AG20443 (cell line): ENCODE measurements at places on chromosomes 13 and 19.
A peak's percentile ranks its signal among the peaks of the same experiment; 100 is the strongest.

DNA sequence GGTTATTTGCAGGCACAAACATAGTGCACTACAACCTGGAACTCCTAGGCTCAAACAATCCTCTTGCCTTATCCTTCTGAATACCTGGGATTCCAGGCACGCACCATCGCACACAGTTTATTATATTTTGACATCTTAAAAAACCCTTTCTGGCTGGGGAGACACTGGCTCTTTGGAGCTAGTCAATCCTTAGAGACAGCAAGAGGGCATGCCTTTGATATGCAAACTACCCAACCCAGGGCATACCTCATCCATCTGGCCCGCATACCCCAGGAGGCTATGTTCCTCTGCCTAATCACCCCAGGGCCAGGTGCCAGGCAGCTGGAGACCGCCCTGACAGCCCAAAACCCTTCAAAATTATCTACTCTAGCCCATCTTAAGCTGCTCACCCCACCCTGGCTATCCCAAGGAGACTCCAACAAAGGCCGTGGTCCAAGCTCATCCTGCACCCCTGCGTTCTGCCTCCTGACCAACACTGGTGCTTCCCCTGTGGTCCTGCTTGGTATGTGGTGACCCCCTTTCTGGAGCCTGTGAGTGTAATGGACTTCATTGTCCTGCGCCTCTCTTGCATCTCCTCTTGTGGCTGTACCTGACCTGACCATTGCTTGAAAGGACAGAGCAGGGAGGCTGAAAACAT lies 86.4 kb downstream of the RGCC start:
- DNase-seq: no peak

DNA sequence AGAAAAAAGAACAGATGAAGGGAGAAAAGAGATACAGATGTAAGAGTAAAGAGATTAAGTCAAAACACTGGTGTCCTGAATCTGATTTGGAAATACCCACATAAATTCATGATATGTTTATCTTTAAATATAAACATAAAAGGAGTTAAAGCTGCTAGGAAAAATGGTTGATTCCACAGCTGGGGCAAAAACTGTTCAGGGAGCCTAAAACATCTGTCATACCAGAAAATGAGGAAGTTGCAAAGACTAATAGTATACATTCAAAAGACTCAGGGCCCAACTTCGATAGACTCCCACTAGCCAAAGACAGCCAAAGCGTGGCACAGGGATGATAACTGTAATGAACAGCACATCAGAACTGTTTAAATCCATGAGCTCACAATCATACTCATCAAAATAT lies 62.0 kb downstream of the ABCC4 start:
- DNase-seq: no peak

DNA sequence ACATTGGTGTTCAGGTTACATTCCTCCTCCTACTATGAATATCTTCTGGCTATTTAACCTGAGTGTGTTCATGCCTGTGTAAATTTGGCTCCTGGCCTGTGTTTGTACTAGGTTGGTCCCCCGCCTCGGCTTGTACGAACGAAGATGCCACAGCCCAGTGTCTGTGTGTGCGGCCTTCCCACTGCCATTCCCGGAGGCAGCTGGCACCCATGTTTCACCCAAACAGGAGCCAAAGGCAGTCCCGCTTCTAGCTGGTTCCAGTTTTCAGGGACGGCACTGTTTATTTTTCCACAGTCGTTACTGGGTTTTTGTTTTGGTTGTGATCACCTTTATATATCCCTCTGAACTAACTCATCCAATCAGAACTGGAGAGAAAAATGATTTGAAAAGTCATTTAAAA lies 102.5 kb upstream of the ZNF536 start:
- DNase-seq: no peak

DNA sequence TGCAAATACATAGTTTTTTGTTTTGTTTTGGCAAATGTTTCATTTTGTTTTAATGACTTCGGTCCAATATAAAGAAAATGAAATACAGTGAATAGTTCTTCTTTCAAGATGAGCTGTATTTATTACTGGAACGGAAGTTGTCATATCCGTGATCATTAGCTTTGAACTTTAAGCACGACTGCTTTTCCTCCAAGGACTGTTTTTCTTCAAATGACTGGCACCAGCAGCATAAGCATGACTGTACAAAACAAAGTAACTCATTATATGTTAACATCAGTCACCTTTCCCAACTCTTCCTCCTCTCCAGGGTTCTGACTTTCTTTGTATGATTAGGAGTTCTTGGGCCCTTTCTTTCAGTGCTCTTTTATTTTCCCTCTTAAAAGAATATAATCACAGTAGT lies 20.5 kb downstream of the EDNRB start:
- DNase-seq: no peak

- no peak for DNase-seq
Measured at GRCh38 chr13:32093006-32093405, 61.4 kb downstream of the FRY start.

- no peak for DNase-seq
Measured at GRCh38 chr13:43170506-43170905, 147.1 kb downstream of the DNAJC15 start.

DNA sequence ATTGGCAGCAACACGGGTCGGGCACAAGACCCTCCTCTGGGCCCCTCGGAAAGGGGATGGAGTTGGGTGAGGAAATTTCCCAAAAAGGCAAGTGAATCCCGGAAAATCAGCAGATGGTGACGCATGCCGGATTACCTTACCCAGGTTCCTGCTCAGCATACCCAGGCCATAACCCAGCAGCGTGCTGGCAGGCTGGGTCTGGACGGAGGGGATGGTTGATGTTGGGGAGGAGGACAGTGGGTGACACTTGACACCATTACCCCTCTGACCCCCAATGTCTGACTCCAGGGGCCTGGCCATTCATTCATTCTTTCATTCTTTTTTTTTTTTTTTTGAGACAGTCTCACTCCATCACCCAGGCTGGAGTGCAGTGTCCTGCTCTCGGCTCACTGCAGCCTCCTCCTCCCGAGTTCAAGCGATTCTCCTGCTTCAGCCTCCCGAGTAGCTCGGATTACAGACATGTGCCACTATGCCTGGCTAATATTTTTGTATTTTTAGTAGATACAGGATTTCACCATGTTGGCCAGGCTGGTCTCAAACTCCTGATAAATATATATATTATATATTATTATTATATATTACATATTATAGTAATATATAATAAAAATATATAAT lies 799 bp downstream of the PVR start:
- DNase-seq: peak; percentile 54

GRCh38 chr19:3575949-3576673 lies 3.4 kb downstream of the HMG20B start:
- no peak for DNase-seq

GRCh38 chr19:2630352-2631001 lies 72.0 kb downstream of the GNG7 start:
- DNase-seq: no peak

DNA sequence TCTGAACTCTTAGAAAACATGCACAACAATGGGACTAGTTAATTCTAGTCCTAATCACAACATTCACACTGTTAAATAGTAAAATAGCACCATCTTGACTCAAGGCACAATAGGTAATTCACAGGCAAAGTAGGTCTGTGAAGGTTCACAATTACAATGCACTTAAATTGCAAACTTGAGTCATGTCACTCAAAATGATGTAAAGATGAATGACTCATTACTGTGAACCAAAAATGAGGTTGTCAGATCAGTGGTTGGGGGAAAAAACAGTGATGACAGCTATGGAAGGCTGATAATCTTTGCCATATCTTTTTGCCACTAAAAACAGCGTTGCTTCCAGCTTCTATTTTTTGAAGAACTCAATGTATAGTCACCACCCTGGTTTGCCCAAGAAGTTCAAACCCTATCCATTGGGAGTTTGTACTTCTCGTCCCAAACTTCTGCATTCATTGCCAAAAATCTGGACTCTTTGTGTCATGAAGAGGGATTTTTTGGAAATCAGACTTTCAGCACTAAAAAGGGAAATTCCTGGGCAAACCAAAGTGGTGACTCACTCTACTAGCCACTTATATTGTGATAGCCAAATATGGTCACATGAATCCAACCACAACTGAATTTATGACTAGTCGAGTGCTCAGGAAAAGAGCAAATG lies 200.9 kb upstream of the TMTC4 start:
- DNase-seq: peak; percentile 79
